ENCODE measurements at places on chromosomes 2 and 18. TPM values are rescaled to one million over a fixed set of nuclear protein-coding genes. Genes with fewer than 3 reads are reported as not detected.

The SPEG gene
- 5.2 TPM for total RNA-seq

The ACMSD gene
- total RNA-seq: not detected

The TEX44 gene
- not detected for total RNA-seq

The GYPC gene
- total RNA-seq: not detected

The STAM2 gene
- 9.7 TPM for total RNA-seq

The VWA3B gene
- not detected for total RNA-seq

The UGGT1 gene
- 18.1 TPM for total RNA-seq

The IL36RN gene
- total RNA-seq: 0.59 TPM

The TWIST2 gene
- total RNA-seq: 20.7 TPM

The FOXI3 gene
- not detected for total RNA-seq

The COLEC12 gene
- not detected for total RNA-seq

The KCNK3 gene
- total RNA-seq: 1.7 TPM

The FRZB gene
- total RNA-seq: 0.03 TPM

The ELOA2 gene
- not detected for total RNA-seq

The TPO gene
- total RNA-seq: 0.20 TPM

The ANKRD44 gene
- 2.5 TPM for total RNA-seq

The TMEM178A gene
- total RNA-seq: 0.10 TPM

The SKOR2 gene
- not detected for total RNA-seq

The KDSR gene
- 31.8 TPM for total RNA-seq

The SPAST gene
- 14.7 TPM for total RNA-seq

The SERPINB10 gene
- not detected for total RNA-seq

The IL1F10 gene
- not detected for total RNA-seq

The TAF4B gene
- 5.6 TPM for total RNA-seq

The SRD5A2 gene
- total RNA-seq: not detected

The ACTG2 gene
- total RNA-seq: 0.17 TPM

The NGEF gene
- total RNA-seq: 16.5 TPM

The FAM161A gene
- 7.2 TPM for total RNA-seq

The NOL4 gene
- total RNA-seq: not detected
